ENCODE measurements at places on chromosomes 6 and 20.

DNA sequence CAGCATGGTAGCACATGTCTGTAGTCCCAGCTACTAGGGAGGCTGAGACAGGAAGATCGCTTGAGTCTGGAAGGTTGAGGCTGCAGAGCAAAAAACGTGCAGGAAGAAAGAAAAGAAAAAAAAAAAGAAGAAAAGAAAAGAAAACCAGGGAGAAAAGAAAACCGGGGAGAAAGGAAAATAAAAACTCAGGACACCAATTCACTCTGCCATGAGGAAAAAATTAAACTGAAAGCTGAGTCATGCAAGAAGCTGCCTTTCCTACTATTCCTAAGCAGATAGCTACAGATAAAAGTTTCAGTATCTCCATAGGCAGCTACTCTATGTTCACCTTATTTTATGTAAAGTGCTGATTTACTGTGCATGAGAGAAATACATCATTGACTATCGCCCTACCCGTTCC lies 10.5 kb downstream of the PTGIS start:
- DNase-seq = no peak
- no peak overlapping the region for H3K27ac ChIP-seq
- no peaks in the 10 kb centered on the region for H3K4me1 ChIP-seq
- H3K36me3 ChIP-seq = no peaks in the 10 kb centered on the region
- H3K27me3 ChIP-seq = peaks cover 3% of the 10 kb centered on the region

- DNase-seq = no peak
- H3K4me1 ChIP-seq = no peaks in the 10 kb centered on the region
- H3K27me3 ChIP-seq = peaks cover 11% of the 10 kb centered on the region
Observed at GRCh38 chr20:51284871-51285270, 257.6 kb downstream of the NFATC2 start.

GRCh38 chr6:147248859-147249258 lies 44.6 kb downstream of the STXBP5 start:
- no peak for DNase-seq
- H3K27me3 ChIP-seq = no peaks in the 10 kb centered on the region
- H3K4me3 ChIP-seq = no peak overlapping the region
- H3K27ac ChIP-seq = no peak overlapping the region

- H3K27ac ChIP-seq = no peak overlapping the region
- H3K27me3 ChIP-seq = no peaks in the 10 kb centered on the region
- H3K4me3 ChIP-seq = no peak overlapping the region
- peaks cover 3% of the 10 kb centered on the region for H3K36me3 ChIP-seq
- no peaks in the 10 kb centered on the region for H3K4me1 ChIP-seq
- DNase-seq = no peak
Observed at GRCh38 chr20:33654680-33655161, 7.4 kb upstream of the C20orf144 start.

DNA sequence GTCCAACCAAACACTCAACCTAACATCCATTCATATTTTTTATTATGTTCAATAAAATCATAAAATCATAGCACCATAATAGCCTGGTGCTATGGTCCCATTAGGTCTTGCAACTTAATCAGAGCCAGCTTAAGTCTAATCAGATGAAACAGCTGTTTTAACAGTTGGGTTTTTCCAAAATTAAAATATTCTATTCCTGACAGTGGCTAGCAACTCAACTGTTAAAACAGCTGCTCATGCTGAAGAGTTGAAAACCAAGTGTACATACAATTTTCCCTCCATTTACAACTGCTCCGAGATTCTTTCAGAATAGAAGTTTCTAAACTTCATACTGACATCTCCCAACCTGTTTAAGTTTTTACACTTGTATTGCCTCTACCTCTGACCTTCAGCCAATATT lies 89.5 kb downstream of the UBE3D start:
- DNase-seq = no peak
- H3K4me3 ChIP-seq = no peak overlapping the region
- no peaks in the 10 kb centered on the region for H3K27me3 ChIP-seq
- no peak overlapping the region for H3K27ac ChIP-seq
- H3K4me1 ChIP-seq = no peaks in the 10 kb centered on the region
- H3K36me3 ChIP-seq = no peaks in the 10 kb centered on the region

DNA sequence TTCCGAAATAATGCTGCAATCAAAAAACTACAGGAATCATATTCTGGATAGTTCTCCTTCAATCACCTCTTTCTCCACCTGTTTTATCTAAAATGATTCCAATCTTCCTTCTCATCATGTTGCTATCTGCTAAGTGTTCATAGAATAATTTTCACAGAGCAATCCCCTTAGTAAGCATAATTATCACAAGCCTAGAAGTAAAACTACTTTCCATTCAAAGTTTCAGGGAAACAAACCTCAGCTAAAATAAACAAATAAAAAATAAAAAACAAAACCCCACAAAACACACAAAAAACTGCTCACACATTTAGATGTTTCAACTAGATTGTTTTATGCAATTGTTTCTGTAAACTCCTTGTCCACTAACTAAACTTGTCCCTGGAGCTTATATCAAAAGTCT lies 291.2 kb downstream of the PHACTR1 start:
- H3K36me3 ChIP-seq = no peaks in the 10 kb centered on the region
- no peak for DNase-seq
- no peaks in the 10 kb centered on the region for H3K4me1 ChIP-seq
- no peak overlapping the region for H3K27ac ChIP-seq
- H3K27me3 ChIP-seq = peaks cover 5% of the 10 kb centered on the region

- no peak for DNase-seq
- H3K27ac ChIP-seq = no peak overlapping the region
- no peaks in the 10 kb centered on the region for H3K4me1 ChIP-seq
- no peaks in the 10 kb centered on the region for H3K36me3 ChIP-seq
Observed at GRCh38 chr6:164507206-164507940, 802.0 kb downstream of the C6orf118 start.

DNA sequence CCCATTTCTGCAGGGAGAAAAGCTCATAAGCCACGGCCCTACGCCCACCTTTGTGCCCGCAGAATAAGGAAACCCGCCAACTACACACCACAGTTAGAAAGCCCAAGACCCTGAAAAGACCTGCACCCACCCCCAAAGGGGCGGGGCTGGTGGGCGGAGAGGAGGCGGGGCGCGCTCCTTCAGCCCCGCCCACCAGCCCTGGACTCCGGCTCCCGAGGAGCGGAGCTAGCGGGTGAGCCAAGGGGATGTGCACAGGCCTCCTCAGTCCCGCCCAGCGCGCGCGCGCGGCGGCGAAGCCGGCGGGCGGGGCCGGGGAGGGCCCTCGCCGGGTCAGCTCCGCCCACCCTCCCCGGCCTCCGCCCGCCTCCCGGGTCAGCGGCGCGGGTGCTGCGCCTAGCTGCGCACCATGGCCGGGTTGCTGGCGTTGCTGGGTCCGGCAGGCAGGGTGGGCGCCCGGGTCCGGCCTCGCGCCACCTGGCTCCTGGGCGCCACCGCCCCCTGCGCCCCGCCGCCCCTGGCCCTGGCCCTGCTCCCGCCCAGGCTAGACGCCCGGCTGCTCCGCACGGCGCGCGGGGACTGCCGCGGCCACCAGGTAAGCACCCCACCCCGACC lies at the start of gene FAM210B:
Gene FAM210B (plus strand): TSS at position 375 of the 612 bp plus-strand sequence. CDS start 32 bp downstream, at position 407.
- no peaks in the 10 kb centered on the region for H3K36me3 ChIP-seq
- no peaks in the 10 kb centered on the region for H3K27me3 ChIP-seq
- no peak within 1 kb of the TSS for H3K27ac ChIP-seq
- DNase-seq = peak; percentile 91
- H3K4me3 ChIP-seq = peak within 1 kb of the TSS; percentile 66
- peaks cover 22% of the 10 kb centered on the region for H3K4me1 ChIP-seq

DNA sequence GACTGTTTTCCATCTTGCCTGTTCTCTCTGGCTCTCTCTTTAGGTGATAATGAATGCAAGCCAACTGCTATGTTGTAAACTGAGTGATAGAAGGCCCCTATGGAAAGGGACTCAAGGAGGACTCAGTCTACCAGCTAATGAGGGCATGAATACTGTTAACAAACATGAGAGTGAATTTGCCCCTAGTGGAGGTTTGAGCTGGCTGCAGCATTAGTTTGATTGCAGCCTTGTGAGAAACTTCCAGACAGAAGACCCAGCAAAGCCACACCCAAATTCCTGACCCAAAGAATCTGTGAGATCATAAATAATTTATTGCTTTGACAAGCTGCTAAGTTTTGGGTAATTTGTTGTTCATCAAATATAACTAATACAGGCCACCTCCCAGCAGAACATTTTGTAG lies 50.0 kb upstream of the PLCB1 start:
- no peaks in the 10 kb centered on the region for H3K4me1 ChIP-seq
- H3K27me3 ChIP-seq = peaks cover 6% of the 10 kb centered on the region
- no peak overlapping the region for H3K4me3 ChIP-seq
- no peak overlapping the region for H3K27ac ChIP-seq

GRCh38 chr6:93300661-93301060 lies 118.7 kb downstream of the EPHA7 start:
- no peaks in the 10 kb centered on the region for H3K27me3 ChIP-seq
- DNase-seq = no peak
- no peaks in the 10 kb centered on the region for H3K36me3 ChIP-seq
- no peak overlapping the region for H3K4me3 ChIP-seq
- H3K4me1 ChIP-seq = no peaks in the 10 kb centered on the region

GRCh38 chr20:33789109-33789857 lies 21.9 kb upstream of the CHMP4B start:
- H3K4me3 ChIP-seq = no peak overlapping the region
- H3K36me3 ChIP-seq = no peaks in the 10 kb centered on the region
- H3K27ac ChIP-seq = no peak overlapping the region
- no peaks in the 10 kb centered on the region for H3K4me1 ChIP-seq
- DNase-seq = no peak
- H3K27me3 ChIP-seq = no peaks in the 10 kb centered on the region

DNA sequence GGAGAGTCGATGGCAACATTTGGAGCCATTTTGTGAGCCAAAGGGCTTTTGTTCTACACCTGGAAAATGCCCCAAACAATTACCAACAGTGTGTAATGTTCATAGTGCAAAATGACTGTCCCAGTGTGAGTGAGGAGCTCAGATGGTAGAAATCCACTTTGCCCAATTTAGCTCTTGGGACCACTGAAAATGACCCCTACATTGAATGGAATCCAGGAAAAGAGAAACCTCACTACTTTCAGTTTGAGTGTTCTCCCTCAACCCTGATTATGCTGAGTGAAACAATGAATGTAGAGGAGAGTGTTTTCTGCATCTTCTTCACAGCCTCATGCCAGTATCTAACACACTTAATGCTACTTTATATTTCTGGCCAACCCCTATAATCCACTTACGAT lies 84.9 kb upstream of the NRN1 start:
- H3K36me3 ChIP-seq = no peaks in the 10 kb centered on the region
- peaks cover 4% of the 10 kb centered on the region for H3K27me3 ChIP-seq
- H3K4me1 ChIP-seq = no peaks in the 10 kb centered on the region
- DNase-seq = no peak
- H3K27ac ChIP-seq = no peak overlapping the region
- no peak overlapping the region for H3K4me3 ChIP-seq

GRCh38 chr6:145885431-145885830 lies 70.8 kb upstream of the FBXO30 start:
- no peak overlapping the region for H3K27ac ChIP-seq
- no peak overlapping the region for H3K4me3 ChIP-seq
- no peaks in the 10 kb centered on the region for H3K27me3 ChIP-seq
- no peak for DNase-seq
- H3K36me3 ChIP-seq = peaks cover 44% of the 10 kb centered on the region

DNA sequence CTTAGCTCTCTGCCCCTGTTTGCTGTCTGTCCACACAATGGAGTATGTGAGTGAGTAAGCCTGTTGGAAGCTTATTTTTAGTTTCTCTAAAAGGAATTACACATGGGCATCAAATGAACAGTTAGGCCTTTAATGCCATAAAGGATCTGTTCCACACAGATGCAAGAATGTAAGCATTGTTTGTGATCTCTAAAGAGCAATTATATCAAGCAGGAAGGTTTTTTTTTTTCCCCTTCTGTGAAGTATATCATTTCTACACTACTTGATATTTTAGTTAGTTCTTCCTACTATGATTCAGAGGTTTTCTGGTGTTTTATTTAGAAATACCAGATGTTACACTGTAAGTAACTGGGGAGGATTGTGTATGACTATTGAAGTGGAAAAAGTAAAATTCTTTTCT lies 627.5 kb downstream of the COL12A1 start:
- no peak overlapping the region for H3K4me3 ChIP-seq
- no peak for DNase-seq
- no peak overlapping the region for H3K27ac ChIP-seq
- no peaks in the 10 kb centered on the region for H3K27me3 ChIP-seq
- H3K36me3 ChIP-seq = no peaks in the 10 kb centered on the region

DNA sequence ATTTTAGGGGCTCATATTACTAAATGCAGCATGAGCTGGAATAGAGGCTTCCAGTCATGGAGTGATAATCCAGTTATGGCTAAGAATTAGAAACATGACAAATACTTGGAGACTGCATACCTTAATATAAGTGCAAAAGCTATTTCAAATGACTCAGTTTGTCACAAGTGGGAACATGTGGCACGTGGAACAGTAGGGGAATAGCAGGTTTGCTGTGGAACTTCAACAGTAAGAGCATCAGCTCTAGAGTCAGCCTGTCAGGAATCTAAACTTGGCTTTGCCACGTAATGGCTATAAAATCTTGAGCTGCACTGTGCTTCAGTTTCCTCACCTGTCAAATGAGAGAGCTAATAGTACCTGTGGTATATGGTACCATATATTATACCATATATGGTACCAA lies 62.1 kb downstream of the HTR1B start:
- no peak overlapping the region for H3K27ac ChIP-seq
- no peak for DNase-seq
- H3K4me3 ChIP-seq = no peak overlapping the region
- H3K4me1 ChIP-seq = no peaks in the 10 kb centered on the region
- H3K27me3 ChIP-seq = no peaks in the 10 kb centered on the region

- H3K4me3 ChIP-seq = no peak overlapping the region
- no peaks in the 10 kb centered on the region for H3K36me3 ChIP-seq
Observed at GRCh38 chr6:5302220-5302946, 41.1 kb downstream of the FARS2 start.

DNA sequence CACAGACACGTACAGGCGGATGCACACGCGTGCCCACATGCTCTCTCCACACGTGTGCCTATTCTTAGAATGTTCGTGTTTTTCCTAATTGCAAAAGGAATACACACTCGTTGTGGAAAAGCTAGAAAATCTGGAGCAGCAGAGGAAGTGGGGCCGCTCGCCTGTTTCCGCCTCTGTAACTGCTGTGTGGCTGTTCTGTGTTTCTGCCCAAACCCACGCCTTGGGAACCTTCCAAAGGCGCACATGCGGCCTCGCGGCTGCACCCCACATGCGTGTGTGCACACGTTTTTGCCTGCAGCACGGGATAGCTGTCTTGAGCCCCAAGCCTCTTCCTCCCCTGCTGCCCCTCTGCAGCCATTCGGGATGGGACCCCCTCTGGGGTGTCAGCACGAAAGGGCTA lies 12.2 kb downstream of the SLC17A9 start:
- no peak overlapping the region for H3K4me3 ChIP-seq
- H3K27me3 ChIP-seq = no peaks in the 10 kb centered on the region
- no peak overlapping the region for H3K27ac ChIP-seq
- no peak for DNase-seq

- H3K27ac ChIP-seq = no peak overlapping the region
- H3K27me3 ChIP-seq = no peaks in the 10 kb centered on the region
- no peak for DNase-seq
- no peak overlapping the region for H3K4me3 ChIP-seq
- no peaks in the 10 kb centered on the region for H3K36me3 ChIP-seq
Observed at GRCh38 chr6:155030148-155030720, 35.1 kb downstream of the TIAM2 start.

- H3K27ac ChIP-seq = no peak overlapping the region
- no peak overlapping the region for H3K4me3 ChIP-seq
- H3K4me1 ChIP-seq = no peaks in the 10 kb centered on the region
Observed at GRCh38 chr6:20819774-20820400, 285.6 kb downstream of the CDKAL1 start.

GRCh38 chr20:38658879-38659596 lies 57.4 kb downstream of the ARHGAP40 start:
- no peaks in the 10 kb centered on the region for H3K27me3 ChIP-seq
- H3K4me3 ChIP-seq = no peak overlapping the region
- no peak for DNase-seq
- H3K4me1 ChIP-seq = no peaks in the 10 kb centered on the region
- H3K36me3 ChIP-seq = no peaks in the 10 kb centered on the region

Data from DND-41 (cell line).